ENCODE measurements at places on chromosomes 4 and X.

DNA sequence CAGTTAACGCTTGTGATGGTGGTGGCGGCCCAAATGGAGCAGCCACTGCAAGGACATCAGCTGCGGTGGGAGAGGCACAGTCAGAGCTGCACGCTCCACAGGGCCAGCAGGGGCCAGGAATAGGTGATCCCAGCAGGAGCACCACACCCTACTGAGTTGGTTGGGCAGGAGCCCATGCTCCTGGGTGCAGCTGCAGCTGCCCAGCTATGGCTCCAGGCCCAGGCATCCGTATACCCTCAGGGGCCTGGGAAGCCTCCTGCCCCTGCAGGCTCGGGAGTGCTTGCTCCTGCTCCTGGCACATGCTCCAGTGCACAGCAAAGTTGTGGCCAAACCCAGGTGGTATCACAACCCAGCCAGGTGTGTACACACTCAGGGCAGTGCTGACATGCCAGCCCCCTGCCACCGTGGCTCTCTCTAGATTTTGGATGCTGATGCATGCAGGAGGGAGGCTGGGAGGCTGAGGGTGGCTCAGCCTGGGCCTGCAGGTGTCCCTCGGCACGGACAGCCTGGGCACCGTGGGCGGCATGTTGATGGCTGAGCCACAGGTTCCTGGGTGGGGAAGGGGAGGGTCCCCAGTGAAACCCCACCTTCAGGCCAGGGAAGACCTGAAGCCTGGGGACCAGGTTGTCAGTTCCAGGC is 150.2 kb downstream of the CXXC4 start:
- DNase-seq: no peak

DNA sequence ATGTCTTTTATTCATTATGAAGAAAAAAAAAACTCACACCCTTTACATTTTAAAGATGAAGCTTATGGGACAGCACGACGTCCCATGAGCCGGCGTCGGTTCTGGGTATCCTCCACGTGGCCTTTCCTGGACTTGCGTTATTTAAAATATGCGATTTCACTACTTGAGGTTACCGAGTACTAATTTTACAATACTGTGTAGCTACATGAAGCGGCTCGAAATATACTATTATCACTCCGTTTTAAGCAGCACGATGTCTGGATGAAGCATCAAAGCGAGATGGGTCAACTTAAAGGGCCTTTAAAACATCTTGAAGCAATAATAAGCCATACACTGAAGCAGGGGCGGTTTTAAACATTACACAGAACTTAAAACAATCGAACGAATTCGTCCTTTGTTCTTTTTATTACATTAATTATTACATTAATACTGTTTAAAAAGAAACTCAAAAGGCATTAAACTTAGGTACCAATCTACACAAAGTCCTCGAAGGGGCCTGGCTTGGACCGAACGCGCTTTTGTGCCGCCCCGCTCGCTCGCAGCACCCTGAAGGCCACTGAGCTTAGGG is 1.4 kb upstream of the KLF3 start:
- no peak for DNase-seq

GRCh38 chr4:48687313-48688051 is 92.6 kb downstream of the FRYL start:
- DNase-seq: no peak

DNA sequence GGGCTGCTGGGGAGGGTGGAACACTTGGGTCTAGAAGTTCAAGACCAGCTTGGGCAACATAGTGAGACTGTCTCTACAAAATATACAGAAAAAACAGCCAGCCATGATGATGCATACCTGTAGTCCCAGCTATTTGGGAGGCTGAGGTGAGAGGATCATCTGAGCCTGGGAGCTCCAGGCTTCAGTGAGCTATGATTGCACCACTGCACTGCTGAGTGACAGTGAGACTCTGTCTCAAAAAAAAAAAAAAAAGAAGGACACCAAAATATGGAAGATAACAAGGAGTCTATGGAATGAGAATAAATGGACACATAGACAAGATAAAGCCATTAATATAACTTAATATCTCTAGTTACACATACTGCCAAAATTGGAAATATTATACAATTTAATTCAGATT is 62.7 kb upstream of the IL15 start:
- no peak for DNase-seq

DNA sequence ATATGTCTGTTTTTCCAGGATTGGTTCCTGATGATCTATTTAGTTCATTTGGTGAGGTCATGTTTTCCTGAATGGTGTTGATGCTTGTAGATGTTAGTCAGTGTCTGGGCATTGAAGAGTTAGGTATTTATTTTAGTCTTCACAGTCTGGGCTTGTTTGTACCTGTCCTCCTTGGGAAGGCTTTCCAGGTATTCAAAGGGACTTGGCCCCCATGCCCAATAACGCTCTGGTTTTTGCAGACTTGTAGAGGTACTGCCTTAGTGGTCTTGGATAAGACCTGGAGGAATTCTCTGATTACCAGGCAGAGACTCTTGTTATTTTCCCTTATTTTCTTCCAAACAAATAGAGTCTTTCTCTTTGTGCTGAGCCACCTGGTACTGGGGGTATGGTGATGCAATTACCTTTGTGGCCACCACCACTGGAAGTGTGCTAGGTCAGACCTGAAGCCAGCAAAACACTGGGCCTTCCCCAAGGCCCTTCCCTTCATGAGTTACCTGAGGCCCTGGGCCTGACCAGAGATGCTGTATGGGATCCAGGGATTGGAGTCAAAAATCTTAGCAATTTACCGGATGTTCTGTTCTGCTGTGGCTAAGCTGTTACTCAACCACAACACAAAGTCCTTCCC is 63.3 kb upstream of the RXFP1 start:
- no peak for DNase-seq

DNA sequence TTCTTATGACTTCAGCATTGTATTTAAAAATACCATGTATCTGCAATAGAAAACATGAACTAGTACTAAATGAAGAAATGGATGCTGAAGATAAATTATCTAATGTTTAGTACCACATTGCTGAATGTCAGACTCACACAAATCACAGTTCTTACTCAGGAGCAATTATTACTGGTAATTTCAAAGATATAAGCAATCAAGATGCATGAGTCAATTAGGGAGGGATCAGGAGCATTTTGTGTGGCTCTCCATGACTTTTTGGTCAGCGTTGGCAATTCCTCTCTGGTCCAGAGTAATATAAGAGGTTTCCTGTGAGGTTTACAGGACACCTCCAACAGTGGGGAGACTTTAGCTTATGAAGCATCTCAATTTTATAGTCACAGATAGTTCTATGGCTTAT is 167.0 kb upstream of the PCDH7 start:
- no peak for DNase-seq

DNA sequence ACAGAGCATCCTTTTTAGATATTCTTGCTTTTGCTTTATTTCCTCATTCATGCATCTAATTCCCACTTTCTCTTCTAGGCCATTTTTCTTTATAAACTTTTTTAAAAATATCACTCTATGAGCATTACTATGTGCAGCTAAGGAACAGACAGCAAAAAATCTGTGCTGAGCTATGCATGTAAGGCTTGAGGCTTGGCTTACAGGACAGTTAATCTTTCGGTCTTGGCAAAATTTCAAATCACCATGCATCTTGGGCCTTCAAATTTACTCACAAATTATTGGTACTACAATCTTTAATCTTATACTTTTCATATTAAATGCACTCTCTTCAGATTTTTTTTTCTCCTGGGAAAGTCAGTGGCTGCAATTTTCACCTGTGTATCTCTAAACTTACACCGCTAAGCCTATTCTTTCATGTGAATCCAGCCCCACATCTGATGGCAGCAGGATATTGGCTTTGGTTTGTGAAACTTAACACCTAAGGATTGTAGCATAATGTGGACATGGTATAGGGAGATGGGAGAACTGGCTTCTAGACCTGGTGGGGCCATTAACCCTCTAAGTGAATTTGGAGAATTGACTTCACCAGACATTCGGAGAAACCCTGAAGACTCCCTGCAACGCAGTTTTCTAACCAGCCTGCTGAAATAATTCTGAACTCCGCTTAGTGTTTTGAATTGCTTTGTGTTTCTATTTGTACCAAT is 278.3 kb downstream of the SPRY1 start:
- no peak for DNase-seq

DNA sequence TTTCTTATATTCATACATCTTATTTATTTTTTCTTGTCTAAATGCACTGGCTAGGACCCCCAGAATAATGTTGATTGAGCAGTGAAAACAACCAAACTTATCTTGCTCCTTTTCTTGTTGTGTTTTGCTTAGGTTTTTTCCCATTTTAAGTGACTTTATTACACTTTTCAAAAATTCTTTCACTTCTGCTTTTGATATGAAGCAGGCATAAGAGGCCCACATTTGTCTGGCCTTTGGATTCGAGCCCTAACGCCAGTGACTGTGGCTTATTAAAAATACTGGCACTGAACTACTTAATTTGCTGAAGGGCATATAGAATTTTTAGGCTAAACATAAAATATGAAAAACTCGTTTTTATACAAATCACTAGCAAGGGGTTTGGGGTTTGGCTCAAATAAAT is 197.0 kb downstream of the ASB9 start:
- DNase-seq: no peak

- no peak for DNase-seq
These were observed 3.4 kb downstream of the GABRA2 start for GRCh38 chr4:46386570-46386969.

DNA sequence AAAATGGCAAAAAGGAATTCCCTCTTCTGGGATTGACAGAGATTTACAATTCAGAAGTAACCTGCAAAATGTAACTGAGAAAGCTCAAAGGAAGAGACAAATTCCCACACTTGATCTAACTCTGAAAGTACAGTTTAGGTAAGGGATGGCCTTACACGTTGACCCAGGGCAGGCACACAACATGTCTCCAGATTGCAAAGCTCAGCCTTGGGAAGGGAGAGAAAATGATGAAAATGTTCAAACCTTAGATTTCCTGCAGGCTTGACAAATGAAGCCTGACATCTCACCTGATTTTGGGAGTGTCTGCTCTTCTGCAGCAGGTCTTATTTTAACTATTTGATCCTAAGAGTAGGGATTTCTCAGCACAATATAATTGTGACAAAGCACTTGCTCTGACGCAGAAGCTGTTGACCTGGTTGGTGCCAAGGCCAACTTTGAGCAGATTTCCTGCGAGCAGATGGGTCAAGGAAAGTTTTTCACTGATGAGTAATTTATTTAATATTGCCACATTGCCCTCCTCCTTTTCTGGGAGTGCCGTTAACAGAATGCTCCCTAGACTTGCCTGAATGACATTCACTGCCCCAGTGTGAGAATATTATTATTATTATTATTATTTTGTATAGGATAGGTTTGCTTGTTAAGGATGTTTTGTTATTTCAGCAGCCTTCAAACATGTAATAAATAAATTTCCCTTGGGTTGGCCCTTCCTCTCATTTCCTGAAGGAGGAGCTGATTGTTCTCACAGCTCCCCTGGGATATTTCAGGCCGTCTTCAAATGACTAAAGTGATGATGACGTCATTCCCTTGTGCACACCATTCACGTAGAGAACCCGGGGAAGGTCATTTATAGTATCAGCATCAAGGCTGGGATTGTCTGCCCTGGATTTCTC is 157.1 kb downstream of the VEGFC start:
- DNase-seq: no peak

- DNase-seq: no peak
These were observed 69.3 kb downstream of the ABCB7 start for GRCh38 chrX:75086731-75087195.

DNA sequence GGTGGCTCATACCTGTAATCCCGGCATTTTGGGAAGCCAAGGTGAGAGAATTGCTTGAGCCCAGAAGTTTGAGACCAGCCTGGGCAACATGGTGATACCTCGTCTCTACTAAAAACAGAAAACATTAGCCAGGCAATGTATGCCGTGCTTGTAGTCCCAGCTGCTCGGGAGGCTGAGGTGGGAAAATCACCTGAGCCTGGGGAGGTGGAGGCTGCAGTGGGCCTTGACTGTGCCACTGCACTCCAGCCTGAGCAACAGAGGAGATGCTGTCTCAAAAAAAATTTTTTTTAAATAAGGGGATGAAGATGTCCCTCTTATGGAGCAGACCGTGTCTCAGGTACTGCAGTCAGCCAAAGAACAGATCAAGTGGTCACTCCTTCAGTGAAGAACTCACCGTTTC is 13.5 kb downstream of the CTAG1B start:
- no peak for DNase-seq

DNA sequence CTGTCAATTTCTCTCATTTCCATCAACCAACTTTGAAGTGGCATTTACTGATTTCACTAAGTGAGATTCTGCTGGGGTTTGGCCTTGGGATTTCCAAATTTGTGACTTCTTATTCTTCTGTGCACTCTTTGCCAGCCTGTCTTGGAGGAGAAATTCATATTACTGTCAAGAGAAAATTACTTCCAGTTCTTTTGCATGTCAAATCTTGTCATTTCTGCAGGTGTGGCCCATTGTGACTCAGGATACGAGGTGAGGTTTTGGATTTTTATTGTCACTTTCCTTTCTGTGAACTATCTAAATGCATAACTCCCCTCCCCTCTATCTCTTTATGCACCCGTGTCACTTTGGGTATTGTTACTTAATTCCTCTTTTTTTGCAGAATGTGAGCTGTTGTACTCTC is 102.6 kb upstream of the GUCY1A1 start:
- no peak for DNase-seq

DNA sequence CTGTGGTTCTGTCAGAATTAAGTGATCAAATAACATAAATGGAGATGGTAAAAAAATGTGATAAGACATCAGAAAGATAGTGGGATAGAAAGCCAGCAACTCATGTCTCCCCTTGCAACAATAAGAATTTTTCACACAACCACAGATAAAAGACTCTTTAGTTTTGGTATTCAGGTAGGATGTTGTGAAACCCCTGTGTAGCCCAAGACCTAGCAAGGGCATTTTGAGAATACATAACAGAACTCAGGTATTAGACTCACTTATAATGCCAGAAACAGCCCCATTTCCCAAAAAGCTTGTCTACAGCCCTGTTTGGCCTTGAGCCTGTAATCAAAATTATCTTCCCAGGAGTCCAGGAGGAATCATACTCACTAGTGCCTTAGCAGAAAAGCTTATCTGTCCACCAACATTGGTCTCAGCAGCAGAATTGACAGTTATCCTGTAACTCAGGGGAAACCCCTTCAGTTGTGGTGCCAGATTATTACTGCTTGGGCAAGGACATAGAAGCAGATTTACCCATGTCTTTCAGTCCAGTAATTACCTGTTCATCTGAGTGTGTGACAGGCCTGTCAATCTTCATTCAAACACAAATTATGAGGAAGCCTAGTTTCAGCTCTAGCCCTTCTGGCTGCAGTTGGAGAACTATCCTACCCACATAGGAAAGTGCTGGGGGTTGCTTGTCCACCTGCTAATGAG is 41.0 kb upstream of the UGT2B17 start:
- DNase-seq: no peak

DNA sequence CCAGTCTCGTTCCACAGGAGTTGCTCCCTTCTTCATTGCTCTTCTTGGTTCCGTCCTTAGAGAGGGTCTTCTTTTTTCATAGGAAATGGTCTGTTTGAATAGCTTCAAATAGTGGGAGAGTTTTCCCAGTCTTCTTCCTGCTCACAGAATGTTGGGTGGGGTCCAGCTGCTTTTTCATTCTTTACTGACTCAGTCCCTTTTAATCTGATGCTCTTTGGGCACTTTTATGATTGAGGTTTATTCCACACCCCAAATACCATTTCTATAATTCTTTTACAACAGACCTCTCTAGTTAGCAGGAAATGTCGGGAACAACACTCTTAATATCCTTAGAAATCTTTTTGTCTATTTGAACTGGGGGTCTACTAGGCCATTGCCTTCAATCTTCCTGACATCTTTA is 239.5 kb downstream of the PRDM5 start:
- DNase-seq: no peak

Data from iPS-NIHi11 (cell line).